ENCODE measurements at places on chromosomes 12 and 14.
A peak's percentile ranks its signal among the peaks of the same experiment; 100 is the strongest.

DNA sequence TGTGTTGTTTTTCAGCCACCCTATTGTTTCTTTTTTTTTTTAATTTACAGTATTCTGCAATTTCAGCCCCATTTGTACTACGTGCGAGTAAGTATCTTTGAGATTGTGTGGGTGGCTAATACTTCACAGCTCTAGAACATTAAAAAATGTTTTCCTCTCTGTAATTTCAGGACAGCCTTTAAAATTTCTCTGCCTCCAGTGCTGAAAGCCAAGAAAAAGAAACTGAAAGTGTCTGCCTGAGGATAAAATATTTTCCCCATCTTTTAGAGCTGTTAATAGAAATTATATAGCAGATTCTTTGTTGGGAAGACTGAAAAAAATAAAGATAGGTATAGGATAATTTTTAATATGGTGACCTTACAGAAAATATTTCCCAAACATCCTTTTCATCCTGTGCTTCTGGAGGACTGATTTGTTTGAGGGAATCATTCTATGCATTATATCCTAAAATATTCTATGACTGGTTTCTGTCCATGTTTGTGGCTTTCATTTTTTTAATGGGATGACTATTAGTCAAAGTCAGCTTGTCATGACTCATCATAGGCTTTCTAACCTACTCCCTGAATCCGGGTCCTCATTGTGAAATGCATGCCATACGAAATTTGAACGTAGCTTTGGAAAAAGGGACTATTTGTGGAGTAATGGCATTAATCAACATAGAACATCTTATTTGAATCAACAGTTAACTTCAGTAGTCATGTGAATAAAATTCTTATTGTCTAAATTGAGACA is 10.8 kb upstream of the TCTN2 start:
- no peak for DNase-seq

DNA sequence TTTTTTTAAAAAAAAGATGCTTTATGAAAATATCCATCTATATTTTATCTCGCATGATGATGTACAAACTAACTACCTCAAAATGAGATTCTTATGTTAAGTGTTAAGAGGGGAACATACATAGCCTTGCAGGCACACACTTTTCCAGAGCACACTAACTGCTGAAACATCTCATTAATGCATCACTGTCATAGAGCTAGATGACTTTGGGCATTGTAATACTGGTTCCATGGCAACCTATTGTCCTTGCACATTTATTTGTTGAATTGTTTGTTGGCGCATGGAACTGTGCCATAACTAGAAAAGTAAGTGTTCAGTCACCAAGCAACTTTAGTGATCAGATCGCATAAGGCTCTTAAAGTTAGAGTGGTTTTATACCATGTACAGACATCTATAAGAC is 348.3 kb downstream of the GALC start:
- DNase-seq = peak; percentile 70

GRCh38 chr12:105107494-105108371 is at the start of gene WASHC4:
WASHC4 (plus strand) TSS chr12:105107731; CDS start chr12:105107801, 70 bp downstream.
- DNase-seq = peak; percentile 89

- DNase-seq = no peak
Observed at GRCh38 chr12:25372969-25373817, 122.5 kb upstream of the KRAS start.

DNA sequence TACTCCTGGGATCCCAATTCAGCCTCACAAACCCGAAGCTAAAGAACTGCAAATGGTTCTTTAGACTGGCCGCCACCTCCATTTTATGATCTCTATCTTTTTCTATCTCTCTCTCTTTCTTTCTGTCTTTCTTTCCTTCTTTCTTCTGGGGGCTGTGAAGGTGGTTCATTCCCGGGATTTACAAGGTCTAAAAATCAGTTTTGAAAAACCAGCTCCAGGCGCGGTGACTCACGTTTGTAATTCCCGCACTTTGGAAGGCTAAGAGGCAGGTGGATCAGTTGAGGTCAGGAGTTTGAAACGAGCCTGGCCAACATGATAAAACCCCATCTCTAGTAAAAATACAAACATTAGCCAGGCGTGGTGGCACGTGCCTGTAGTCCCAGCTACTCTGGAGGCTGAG is 67.2 kb upstream of the VASH1 start:
- no peak for DNase-seq

- no peak for DNase-seq
Observed at GRCh38 chr12:96501133-96501761, 11.9 kb downstream of the CFAP54 start.

DNA sequence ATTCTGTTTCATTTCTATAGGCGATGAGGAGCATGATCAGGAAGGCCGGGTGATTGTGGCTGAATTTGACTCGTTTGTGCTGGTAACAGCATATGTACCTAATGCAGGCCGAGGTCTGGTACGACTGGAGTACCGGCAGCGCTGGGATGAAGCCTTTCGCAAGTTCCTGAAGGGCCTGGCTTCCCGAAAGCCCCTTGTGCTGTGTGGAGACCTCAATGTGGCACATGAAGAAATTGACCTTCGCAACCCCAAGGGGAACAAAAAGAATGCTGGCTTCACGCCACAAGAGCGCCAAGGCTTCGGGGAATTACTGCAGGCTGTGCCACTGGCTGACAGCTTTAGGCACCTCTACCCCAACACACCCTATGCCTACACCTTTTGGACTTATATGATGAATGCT is 1.9 kb downstream of the APEX1 start:
- DNase-seq = no peak

- no peak for DNase-seq
Observed at GRCh38 chr14:84040101-84040500, 1489.8 kb upstream of the FLRT2 start.

DNA sequence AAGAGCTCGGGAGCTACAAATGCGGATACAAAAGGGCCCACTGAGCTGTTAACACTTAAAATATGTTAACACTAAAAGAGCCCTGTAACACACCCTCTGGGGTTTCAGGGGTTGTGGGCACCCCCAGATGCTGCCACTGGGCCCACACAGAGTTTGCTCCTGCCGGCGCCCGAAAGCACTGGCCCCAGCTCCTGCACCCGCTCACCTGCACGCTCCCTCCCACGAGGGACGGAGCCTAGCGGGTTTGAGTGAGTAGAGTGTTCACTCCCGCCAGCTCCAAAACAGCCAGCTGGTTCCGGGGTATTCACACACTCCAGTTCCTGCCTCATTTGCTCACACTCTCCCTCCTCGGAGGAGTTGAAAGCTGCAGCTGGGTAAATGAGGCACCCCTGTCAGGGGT is 357.7 kb downstream of the ETNK1 start:
- no peak for DNase-seq

DNA sequence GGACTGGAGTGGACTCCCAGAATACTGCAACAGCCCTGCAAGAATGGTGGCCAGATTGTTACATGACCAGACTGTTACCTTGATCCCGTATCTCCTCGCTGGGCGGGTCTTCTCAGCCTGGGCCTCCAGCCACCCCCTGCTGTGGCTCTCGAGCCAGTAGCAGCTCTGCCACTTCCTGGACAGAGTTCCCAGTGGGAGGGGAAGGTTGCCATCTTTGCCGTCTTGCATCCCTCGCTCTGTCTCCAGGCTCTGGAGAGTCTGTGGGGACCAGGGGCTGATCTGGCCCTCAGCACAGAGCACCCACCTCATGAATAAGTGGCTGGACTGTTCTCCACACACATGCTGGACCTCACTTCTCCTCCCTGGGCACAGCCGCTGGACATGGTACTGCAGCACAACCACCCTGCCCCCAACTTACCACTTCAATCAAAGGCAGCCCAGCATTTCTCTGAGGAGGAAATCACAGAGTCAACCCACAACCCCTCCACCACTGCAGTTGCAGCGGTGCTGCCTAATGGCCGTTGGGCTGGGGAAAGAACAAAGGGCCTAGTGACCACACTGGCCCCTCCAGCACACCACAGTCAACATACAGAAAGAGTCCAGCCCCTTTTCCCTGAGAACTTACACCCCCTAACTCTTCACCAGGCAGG is 6.9 kb upstream of the KLRF1 start:
- no peak for DNase-seq

GRCh38 chr12:110361216-110361615 is 42.3 kb downstream of the ANAPC7 start:
- DNase-seq = no peak

DNA sequence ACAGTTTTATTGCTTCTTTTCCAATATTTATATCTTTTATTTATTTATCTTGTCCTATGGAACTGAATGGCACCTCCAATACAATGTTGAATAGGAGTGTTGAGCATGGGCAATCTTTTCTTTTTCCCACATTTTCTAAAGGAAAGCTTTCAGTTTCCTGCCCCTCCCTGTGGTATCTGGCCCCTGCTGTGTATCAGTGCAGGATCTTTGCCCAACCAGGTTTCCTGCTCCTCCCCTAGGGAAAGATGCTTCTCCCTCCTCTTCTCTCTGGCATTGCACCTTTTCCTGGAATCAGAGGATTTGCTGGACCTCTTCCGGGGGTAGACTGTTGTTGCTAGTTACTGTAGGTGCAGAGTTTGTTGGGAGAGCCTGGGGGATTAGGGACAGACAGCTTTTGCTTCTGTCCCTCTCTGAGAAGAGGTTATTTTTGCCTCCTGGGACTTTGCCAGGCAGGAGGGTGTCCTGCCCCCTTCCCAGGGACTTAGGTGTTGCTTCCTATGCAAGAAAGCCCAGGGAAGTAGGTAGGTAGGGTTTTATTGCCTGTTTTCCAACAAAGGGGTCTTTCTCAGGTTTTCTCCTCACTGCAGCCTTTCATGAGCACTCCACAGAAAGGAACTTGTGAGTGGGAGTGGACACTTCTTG is 67.6 kb downstream of the POLR3B start:
- DNase-seq = no peak

- DNase-seq = no peak
Observed at GRCh38 chr14:69666112-69666511, 54.7 kb downstream of the SUSD6 start.

- DNase-seq = no peak
Observed at GRCh38 chr12:125418902-125419564, 353.8 kb downstream of the AACS start.

- no peak for DNase-seq
Observed at GRCh38 chr12:96902076-96902475, 5.0 kb upstream of the NEDD1 start.

DNA sequence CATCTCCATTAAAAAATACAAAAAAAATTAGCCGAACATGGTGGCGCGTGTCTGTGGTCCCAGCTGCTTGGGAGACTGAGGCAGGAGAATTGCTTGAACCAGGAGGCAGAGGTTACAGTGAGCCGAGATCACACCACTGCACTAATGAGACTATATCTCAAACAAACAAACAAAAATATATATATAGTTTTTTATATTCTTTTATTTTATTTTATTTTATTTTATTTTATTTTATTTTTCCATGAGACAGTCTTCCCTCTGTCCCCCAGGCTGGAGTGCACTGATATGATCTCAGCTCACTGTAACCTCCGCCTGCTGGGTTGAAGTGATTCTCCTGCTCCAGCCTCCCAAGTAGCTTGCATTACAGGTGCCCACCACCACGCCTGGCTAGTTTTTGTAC is 79.5 kb downstream of the IRF2BPL start:
- no peak for DNase-seq

DNA sequence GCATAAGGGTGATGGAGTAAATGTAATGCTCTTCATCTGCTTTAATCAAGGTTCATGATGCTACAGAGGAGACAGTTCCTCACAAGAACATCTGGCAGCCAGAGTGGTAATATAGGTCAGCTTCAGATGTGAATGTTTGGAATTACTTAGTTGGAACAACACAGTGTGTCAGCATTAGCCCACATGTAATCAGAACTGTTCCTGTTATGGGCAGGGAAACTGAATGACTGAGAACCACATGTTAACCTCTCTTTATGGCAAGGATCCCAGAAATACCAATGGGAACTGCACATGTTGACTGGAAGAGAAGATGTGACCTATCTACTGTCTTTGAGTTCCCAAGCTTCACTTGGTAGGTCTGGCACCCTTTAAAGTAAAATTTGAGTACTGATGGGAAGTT is 390.1 kb upstream of the PDE3A start:
- DNase-seq = no peak

- DNase-seq = no peak
Observed at GRCh38 chr12:111120578-111120977, 200.2 kb upstream of the MYL2 start.

GRCh38 chr12:6632026-6632983 is 3.5 kb downstream of the LPAR5 start:
- no peak for DNase-seq

DNA sequence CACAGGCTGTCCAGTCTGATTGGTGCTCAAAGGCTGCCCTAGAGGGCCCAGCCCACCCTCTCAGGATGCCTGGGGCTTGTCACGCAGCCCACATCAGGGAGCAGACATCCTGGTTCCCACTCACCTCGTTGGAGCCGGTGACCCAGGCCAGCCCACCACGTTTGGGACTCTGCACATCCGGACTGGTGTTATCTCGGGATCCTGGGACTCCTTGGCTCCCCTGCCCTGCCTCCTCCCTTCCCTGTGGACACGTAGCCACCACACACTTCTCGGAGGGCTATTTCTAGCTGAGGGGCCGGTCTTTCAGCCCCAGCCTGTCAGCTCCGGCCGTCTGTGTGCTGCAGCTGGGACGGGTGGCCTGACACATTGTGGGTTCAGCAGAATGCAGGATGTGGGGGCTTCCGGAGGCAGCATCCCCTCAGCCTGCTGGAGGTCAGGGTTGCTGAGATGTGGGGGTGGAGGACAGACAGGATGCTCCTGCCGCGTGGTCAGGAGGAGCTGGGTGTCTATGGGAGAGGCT is 12.8 kb upstream of the FGF23 start:
- no peak for DNase-seq

- DNase-seq = no peak
Observed at GRCh38 chr14:69850086-69850735, 29.0 kb upstream of the SMOC1 start.

- no peak for DNase-seq
Observed at GRCh38 chr14:58864751-58865513, 227.2 kb downstream of the DACT1 start.

GRCh38 chr12:12724421-12725085 is 7.4 kb downstream of the CDKN1B start:
- DNase-seq = peak; percentile 63

- no peak for DNase-seq
Observed at GRCh38 chr12:124031058-124031457, 58.0 kb downstream of the ZNF664 start.

DNA sequence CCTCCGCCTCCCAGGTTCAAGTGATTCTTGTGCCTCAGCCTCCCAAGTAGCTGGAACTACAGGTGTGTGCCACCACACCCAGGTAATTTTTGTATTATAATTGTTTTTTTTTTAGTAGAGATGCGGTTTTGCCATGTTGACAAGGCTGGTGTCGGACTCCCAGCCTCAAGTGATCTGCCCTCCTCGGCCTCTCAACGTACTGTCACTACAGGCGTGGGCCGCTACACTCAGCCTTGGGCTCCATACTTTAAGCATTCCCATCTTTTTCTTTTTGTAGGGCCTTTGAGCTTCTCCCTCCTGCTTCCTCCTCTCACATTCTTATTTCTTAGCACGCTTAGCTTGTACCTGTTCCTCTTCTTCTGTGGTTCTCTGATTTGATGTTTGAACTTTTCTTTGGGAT is 62.8 kb downstream of the SERPINA3 start:
- no peak for DNase-seq

- no peak for DNase-seq
Observed at GRCh38 chr12:28235985-28236384, 45.7 kb downstream of the CCDC91 start.

- DNase-seq = no peak
Observed at GRCh38 chr14:24075485-24076301, 4.3 kb downstream of the CPNE6 start.
